Left renal pelvis (tissue), 4 donors: ENCODE measurements at places on chromosomes 2 and 18. TPM values are rescaled to one million over a fixed set of nuclear protein-coding genes. Genes with fewer than 3 reads are reported as not detected.
A peak's percentile ranks its signal among the peaks of the same experiment; 100 is the strongest.

ATOH8 gene
- 14.4 TPM for polyA plus RNA-seq

- no peak for DNase-seq
Measured at GRCh38 chr2:100321866-100322820, at the start of gene LONRF2. LONRF2 (minus strand) TSS chr2:100322501; CDS start chr2:100322093, 408 bp downstream.

HIBCH gene
- 101 TPM for polyA plus RNA-seq

HNMT gene
- 65.8 TPM for polyA plus RNA-seq

ID2 gene
- polyA plus RNA-seq: 352 TPM

DNA sequence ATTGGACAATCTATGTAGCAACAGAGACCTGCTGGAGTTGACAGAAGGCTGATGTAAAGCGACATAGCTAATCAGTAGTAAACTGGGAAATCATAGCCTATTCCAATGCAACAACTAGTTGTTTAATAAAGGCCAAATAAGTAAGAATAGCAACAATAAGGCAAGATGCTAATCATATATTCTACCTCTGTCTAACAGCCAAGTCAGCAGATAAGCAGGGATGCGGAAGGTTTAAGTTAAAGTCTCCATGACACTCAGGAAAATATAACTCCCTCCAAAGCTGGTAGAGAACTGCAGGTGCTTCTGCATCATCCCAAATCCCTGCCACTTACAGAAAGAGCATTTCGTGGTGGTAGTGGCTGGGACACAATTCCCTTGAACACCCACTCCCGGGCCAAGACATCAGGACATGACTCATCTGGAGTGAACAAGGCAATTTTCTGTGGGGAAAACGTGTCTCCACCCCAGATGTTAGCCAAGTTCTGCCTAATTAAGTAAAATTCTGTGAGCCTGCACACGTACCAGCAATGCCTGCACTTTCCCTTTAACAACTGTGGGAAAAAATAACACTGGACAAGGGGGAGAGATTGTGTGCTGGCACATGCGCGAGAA, 413.6 kb upstream of the ID2 start:
- no peak for DNase-seq

TRABD2A gene
- 0.70 TPM for polyA plus RNA-seq

- no peak for DNase-seq
Measured at GRCh38 chr2:160411167-160411566, 82.4 kb downstream of the RBMS1 start.

GRCh38 chr2:18959952-18960717, 370.8 kb upstream of the NT5C1B start:
- DNase-seq: no peak

MRPS9 gene
- polyA plus RNA-seq: 30.7 TPM

DNA sequence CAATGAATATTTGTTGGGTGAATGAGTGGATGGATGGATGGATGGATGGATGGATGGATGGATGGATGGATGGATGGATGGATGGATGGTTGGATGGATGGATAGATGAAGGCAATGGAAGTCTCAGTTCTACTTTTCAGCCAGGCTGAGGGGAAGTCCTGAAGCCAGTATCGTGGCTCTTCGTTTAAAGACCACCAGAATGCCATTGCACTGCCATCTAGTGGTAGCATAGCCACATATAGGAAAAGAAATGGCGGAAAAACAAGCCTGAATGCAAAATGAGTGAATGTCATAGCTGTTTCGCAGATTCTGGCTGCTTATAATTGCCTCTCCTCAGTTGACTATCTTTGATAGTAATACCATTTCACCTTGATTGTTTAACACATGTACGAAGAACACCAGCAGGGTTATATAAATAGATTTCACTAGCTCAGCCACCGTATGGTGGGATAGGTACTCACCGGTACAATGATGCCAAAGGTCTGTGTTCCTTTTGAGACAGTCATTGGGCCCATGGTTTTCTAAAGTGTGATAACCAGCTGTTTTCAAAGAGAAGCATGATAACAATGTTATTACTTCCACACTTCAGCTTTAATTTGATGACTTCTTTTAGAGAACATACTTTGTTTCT, 62.3 kb upstream of the GREB1L start:
- DNase-seq: peak; percentile 43

DNA sequence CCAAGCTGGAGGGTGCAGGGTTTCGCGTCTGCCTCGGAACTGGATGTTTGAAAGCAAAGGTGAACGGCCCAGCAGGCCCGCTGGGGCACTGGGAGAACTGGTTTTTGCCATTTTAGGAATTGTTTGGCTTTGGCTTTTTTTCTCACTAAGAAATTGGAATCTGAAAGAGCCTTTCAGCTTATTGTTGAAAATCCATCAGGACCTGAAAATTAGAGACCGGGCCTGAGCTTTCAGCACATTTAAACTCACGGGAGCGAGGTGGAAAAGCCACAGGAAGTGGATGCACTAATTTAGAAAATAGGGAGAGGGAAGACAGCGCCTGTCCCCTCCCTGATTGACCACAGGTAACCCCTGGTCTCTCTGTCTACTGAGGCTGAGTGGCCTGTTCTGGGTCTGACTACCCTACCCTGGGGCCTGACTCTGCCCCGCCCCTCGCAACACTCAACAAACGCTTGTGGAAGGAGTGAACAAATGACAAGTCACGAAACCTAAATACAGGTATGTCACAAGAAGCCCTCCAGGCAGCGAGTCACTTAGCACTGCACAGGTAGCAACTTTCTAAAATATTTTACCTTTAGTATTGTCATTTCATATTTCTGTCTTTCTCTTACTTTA, 100.3 kb upstream of the MBOAT2 start:
- no peak for DNase-seq

DNA sequence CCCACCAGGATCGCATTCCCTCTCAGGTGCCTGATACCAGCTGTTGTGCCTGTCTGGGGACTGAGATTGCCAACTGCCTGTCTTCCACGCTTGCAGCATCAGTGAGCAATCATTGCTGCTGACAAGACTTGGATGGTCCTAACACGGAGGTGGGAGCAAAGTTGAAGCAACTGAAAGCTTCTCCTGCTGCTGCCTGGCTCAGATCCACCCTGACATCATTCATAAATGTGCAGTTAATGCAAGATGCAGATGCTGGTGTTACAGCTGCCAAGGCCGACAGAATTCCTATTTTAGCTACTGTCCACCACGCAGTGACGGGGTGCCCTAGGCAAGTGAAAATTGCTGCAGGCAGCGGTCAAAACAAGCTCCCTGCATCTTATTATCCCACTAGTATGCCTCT, 131.4 kb downstream of the VWC2L start:
- DNase-seq: no peak

MAIP1 gene
- 34.9 TPM for polyA plus RNA-seq

RIOK3 gene
- 86.8 TPM for polyA plus RNA-seq

- DNase-seq: peak; percentile 31
Measured at GRCh38 chr18:34322365-34323289, 97.9 kb upstream of the NOL4 start.

DNA sequence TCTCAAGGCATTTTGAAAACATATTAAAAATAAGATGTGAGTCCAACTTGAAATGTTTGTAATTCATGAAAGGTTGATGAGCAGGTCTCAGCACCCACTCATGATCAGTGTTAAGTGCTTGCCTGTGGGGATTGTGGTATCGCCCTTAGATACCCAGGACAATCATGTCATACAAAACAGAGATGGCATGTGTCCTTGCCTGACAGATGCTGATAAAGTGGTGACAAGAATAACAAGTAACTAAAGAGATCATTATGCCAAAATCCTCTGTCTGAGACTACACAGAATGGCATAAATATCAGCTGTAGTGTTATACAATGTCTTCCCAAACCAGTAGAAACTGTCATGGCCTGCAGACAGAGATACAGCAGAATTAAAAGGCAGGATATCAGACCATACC, 930.3 kb downstream of the SUCLG1 start:
- no peak for DNase-seq

DNA sequence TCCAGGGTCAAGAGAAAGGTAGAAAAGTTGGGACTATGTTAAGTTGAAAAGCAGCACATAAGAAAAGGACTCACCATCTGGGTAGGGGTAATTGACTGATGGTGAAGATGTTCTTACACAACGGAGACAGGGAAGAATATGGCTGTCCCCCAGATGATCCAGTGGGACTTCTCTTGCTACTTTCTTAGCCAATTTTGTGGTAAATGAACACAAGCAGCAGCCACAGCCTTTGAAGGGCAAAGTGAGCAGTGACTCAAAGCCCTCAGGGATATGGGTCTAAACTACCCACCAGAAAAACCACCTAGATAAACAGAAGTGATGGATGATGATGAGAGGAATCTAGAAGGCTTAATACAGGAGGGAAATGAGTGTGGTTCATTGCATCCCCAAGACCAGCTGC, 65.8 kb upstream of the SLC9A2 start:
- no peak for DNase-seq

GRCh38 chr2:150320608-150321007, 166.9 kb downstream of the RND3 start:
- no peak for DNase-seq

- no peak for DNase-seq
Measured at GRCh38 chr2:149145314-149146295, 107.1 kb downstream of the LYPD6B start.

- no peak for DNase-seq
Measured at GRCh38 chr18:11367351-11367750, 218.0 kb upstream of the PIEZO2 start.

- no peak for DNase-seq
Measured at GRCh38 chr2:118836411-118836930, 11.0 kb downstream of the EN1 start.

GRCh38 chr2:170238776-170239175, 60.8 kb downstream of the MYO3B start:
- no peak for DNase-seq

SCTR gene
- polyA plus RNA-seq: 0.37 TPM

DNA sequence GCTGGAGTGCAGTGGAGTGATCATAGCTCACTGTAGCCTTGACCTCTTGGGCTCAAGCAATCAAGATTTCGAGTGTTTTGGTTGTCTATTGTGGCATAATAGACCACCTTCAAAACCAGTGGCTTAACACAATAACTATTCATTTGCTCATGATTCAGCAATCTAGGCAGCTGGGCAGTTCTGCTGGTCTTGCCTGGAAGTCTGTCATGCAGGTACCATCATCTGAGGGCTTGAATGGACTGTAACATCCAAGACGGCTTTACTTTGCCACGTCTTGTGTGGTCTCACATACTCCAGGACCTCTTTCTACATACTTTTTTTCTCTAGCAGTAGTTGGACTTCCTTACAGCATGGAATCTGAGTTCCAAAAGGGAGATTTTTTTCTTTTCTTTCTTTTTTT, 13.2 kb upstream of the ANKRD29 start:
- DNase-seq: no peak

DNA sequence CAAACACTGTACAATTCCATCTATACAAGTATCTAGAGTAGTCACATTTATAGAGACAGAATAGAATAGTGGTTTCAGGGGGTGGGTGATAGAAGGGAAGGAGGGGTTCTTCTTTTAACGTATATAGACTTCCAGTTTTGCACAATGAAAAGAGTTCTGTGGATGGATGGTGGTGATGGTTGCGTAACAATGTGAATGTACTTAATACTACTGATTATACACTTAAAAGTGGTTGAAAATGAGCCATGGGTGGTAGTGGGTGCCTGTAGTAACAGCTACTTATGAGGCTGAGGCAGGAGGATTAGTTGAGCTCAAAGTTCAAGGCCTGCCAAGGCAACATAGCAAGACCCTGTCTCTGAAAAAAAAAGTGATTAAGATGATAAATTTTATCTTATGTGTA, 85.8 kb downstream of the SETBP1 start:
- DNase-seq: no peak

DNA sequence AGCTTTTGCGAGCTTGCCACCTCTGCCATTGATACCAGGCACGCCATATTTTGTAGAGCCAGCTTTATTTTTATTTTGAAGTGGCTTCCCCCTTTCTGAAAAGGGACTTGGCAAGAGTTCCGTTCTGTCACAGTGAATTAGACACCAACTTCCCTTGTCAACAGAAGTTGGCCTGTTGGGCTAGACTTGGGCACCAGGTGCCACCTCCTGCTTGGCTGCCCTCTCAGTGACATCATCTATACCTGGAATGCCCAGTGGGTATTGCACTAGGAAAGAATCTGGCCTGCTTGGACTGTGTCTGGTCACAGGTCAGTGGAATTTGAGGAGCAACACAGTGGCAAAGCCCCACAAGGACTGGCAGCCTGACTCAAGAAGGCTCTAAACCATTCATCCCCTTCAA, 101.0 kb downstream of the BCL2L11 start:
- DNase-seq: no peak

CCDC68 gene
- polyA plus RNA-seq: 12.0 TPM

DNA sequence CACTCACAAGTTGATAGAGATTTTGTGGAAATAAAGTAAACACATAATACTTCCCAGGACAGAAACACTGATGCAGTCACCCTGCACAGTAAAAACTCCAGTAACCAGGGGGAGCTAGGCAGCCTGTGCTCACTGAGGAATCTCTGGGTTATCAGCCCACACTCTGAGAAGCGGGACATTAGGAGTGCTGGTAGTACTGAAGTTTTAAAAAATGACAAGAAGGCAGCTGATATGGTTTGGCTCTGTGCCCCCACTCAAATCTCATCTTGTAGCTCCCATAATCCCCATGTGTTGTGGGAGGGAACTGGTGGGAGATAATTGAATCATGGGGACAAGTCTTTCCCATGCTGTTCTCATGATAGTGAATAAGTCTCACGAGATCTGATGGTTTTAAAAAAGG, 31.4 kb downstream of the KCTD1 start:
- DNase-seq: no peak
